ENCODE measurements at places on chromosomes 7 and 10.

- DNase-seq = no peak
Observed at GRCh38 chr7:11394438-11394837, 420.8 kb downstream of the PHF14 start.

- no peak for DNase-seq
Observed at GRCh38 chr10:3215153-3215775, 42.7 kb upstream of the PITRM1 start.

- DNase-seq = no peak
Observed at GRCh38 chr7:21920936-21921335, 24.8 kb downstream of the CDCA7L start.

DNA sequence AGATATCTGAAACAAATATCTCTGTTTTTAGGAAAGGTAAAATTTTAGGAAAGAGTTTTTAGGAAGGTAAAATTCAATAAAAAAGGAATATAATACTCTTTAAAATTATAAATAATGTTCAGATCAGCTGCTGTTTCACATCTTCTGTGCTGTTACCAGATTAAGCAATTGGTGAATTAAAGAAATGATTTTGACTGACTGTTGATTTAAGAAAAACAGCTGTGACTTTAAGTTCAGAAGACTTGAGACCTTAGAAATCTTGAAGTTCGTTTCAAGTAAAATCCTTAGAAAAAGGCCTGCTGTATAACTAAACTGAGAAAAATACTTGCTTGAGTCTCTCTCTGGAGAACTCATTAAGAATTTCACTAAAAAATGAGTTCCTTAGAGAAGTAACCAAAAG, 250.6 kb downstream of the DOCK4 start:
- DNase-seq = no peak

DNA sequence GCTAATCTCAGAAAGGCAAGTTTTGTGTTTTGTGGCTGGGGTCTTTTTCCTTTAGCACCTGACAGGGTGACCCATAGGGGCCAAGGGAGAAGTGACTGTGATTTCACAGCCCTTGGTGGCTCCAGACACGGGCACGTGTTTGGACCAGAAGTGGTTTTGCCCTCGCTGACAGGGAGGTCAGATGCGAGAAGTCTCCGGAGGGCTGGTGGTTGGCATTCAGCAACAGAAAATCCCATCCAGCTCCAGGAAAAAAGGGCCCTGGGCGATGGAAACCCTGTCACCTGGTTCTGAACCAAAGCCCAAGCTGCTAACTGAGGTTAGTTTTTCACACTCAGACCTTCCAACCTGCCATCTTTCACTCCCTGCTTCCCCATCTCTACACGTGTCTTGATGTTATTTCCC, 272.9 kb downstream of the TRIL start:
- no peak for DNase-seq

DNA sequence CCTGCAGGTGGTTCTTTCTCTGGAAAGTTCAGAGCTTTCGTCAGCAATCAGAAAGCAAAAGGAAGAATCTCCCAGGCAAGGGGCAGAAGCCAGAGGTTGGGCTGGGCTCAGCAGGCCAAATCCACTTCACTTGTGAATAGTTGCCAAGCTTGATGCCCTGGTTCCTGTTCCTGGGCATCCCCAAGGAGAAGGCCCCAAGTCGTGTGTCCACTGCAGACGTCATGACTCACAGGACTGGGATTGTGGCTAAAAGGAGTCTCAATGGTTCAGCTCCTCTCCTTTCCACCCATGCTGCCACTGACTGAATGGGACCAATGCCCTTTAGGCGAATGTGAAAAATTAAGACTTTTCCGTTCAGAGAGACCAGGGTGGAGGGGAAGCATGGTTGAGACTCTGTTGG, 38.6 kb upstream of the TRIM8 start:
- DNase-seq = no peak

GRCh38 chr10:62025134-62025794, 123.8 kb downstream of the ARID5B start:
- no peak for DNase-seq

DNA sequence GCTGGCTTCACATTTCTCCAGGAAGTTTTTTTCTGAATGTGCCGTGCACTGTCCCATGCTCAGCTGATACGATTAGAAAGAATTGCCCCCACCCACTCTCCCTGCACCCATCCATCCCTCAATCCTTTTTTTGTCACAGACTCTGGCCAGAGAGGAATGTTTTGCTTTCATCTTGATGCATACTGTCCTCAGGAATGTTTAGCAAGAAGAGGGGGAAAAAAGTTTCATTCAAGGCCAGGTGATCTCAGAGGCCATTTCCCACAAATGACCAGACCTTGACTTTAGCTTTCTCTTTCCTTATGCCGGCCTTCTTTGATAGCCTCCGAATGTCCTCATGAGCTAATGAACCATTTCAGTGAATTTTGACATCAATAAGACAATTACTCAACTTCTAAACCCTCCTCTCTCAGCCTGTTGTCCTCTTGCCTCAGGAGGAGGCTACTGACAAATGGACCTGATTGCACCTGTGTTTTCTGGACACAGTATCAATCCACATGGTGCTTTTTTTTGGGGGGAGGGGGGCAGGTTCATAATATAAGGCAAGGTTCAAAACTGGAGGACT, 105.0 kb upstream of the KLF6 start:
- DNase-seq = peak; percentile 58

- no peak for DNase-seq
Observed at GRCh38 chr10:118567701-118568248, 27.7 kb downstream of the PRLHR start.

All from AG04449 (cell line).